ENCODE measurements at places on chromosomes 12 and 14. TPM values are rescaled to one million over a fixed set of nuclear protein-coding genes. Genes with fewer than 3 reads are reported as not detected.

The TUNAR gene
- not detected for total RNA-seq

The LRP1-AS gene
- total RNA-seq = not detected

The USP44 gene
- 0.23 TPM for total RNA-seq

The CRIP1 gene
- total RNA-seq = 1,885 TPM

The ABHD4 gene
- total RNA-seq = 55.3 TPM
